ENCODE measurements at places on chromosomes 3 and 15. TPM values are rescaled to one million over a fixed set of nuclear protein-coding genes. Genes with fewer than 3 reads are reported as not detected.

The ITPKA gene
- total RNA-seq: 3.5 TPM

- DNase-seq: no peak
Observed at GRCh38 chr3:182028081-182028480, 316.4 kb downstream of the SOX2 start.

DNA sequence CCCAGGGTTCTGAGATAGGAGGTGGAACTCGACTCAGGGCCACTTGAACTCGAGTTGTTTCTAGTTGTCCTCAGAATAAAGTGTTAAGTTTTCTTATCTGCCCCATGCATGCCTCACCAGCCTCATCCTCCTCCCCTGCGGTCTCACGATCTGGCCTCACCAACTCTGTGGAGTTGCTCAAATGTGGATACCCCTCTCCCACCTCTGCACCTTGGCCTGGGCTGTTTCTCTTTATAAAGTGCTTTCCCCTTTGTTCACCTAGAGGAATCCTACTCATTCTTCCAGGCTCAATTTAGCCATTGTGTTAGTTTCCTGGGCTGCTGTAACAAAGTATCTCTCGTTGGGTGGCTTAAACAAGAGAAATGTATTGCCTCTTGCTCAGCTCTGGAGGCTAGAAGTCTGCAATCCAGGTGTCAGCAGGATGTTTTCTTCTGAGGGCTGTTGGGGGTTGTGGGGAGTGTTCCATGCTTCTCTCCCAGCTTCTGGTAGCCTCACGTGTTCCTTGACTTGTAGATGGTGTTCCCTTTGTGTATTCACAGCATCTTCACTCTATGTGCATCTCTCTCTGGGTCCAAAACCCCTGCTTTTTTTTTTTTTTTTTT lies 100.7 kb downstream of the MEX3B start:
- no peak for DNase-seq

GRCh38 chr3:24548278-24548677 lies 53.6 kb upstream of the THRB start:
- no peak for DNase-seq

The MNS1 gene
- 0.36 TPM for total RNA-seq

DNA sequence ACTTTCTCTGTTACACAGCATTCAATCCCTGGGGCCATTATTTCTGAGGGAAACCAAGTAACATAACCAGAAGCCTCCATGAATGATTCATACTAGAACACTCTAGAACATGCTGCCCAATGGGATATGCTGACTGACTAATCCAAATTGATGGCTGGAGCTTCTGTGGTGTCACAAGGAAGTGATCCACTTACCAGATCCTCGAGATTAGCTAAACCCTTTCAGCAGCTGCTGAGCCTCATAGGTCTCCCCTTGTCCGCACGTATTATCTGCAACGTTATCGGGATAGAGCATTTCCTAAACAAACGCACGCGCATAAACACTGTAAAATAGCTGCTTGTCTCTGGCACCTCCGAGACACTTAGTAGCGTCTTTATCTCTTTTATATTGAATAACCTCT lies 61.2 kb upstream of the PROK2 start:
- DNase-seq: no peak

The UCN2 gene
- not detected for total RNA-seq

The ACTC1 gene
- total RNA-seq: not detected

The ACTRT3 gene
- total RNA-seq: 1.0 TPM

DNA sequence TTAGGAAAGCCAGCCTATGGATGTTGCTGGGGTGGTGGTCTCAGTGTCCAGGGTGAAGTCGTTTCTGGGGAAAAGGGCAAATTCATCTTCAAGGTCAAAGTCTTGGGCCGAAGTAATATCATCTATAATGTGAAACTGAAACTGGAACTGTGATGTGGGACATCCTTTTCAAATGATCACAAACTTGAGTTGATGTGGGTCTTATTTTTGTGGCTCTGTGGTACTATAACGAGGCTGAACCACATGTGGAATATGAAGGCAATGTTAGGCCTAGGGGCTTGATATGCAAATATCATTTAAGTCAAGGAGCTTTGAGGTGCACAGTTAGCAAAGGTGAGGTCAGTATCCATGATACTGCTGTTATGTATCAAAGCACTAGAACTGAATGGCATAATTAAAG lies 1.5 kb upstream of the CD200R1L start:
- no peak for DNase-seq

The TMF1 gene
- 42.1 TPM for total RNA-seq

The ARID3B gene
- 28.6 TPM for total RNA-seq

GRCh38 chr3:124697302-124697701 lies 33.0 kb upstream of the UMPS start:
- no peak for DNase-seq

DNA sequence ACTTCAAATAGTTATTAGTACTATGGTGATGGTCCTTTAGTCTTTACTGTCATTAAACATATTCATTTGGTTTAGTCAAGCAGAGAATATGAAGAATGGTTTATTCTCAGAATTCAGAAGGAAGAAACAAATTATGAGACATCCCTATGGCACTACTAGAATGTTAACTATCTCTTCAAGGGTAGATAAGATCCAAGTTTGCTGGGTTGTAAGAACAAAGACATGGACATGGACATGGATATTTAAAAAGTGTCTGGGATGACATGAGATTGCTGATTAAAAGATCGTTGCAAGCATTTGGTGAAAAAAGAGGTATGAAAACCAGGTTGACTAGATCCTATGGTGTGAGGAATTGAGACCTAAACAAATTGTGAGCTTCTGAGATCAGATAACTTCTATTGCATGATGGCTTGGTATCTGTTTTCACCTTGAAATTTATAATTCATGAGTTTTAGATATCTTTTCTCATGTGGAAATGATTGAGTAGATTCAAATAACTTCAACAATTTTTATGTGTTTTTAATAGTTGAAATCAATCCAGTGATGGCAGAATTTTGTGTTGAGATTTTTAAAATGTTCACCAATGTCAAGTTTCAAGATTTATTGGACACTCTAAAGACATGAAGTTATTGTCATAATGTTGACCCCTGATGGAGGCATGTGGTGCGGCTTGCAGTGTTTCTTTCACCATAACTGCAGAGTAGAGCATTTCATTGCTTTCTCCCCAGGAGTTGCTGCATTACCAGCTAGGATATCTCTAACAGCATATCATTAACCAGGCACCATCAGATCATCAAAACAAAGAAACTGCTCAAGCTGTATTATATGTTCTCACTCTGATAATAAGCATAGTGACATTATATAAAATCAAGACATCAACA lies 72.6 kb downstream of the NAALADL2 start:
- no peak for DNase-seq

DNA sequence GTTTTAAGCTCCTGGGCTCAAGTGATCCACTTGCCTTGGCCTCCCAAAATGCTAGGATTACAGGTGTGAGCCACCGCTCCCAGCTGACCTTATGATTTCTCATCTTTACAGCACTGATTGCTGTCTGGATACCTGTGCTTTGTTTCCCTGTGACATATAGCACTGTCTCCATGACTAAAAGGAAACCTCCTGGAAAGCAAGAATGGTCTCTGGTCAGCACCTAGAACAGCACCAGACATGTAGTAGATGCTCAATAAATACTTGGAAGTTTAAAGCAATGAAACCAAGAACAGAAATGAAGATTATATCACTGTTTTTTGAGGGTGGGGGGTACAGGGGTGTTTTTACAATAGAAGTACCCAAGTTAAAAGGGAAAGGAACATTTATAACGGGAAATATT lies 156.8 kb upstream of the ADAMTS9 start:
- DNase-seq: no peak

The PTH1R gene
- total RNA-seq: not detected

- no peak for DNase-seq
Observed at GRCh38 chr3:179837374-179837773, 184.5 kb downstream of the USP13 start.

- no peak for DNase-seq
Observed at GRCh38 chr3:15553749-15554148, 32.2 kb upstream of the COLQ start.

The PLCH1 gene
- total RNA-seq: 0.12 TPM

The ZNF860 gene
- 0.19 TPM for total RNA-seq

The HTR3E gene
- not detected for total RNA-seq

The DLL4 gene
- total RNA-seq: not detected

The HHLA2 gene
- 0.86 TPM for total RNA-seq

The C3orf22 gene
- total RNA-seq: not detected

DNA sequence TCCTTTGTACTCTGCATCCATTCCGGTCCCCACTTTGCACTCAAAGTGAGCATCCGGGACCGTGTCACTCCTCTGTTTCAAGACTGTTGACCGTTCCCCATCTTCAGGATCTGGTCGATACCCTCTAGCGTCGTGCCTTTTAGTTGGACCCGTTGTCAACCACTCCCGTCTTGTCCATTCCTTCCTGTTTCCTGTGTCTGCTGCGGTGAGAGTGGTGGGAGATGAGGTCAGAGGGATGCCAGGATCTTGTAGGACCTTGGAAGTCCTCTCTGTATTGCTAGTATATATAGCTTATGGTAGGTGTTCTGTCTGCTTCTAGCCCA lies 624 bp downstream of the BRK1 start:
- no peak for DNase-seq

The STX19 gene
- total RNA-seq: not detected

- no peak for DNase-seq
Observed at GRCh38 chr15:64222573-64223366, 59.9 kb upstream of the PPIB start.

- no peak for DNase-seq
Observed at GRCh38 chr3:66661628-66662027, 160.8 kb upstream of the LRIG1 start.

DNA sequence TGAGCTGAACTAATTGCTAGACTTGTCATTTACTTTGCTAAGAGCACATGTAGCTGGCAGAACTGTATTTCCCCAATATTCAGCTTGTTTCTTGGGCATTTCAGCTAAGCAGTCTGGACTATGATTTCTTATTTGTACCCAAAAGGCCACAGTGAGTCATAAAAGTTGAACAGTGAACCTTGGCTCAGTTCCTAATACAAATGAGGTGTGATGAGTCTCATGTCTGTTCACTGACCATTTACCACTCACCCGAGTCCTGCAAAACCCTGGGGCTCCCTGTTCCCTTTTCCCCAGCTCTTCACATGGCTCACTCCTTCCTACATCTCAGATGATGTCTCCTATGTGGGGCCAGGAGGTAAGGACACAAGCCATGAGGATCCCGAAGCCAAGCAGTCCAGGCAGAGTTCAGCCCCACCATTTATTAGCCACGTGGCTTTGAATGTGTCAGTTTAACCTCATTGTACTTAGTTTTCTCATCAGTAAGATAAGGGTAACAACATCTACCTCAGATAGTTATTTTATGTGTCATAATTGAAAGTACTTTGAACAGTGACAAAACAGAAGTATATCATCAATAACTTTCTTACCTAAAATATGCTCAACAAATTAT lies 239.3 kb downstream of the IL5RA start:
- DNase-seq: no peak

GRCh38 chr3:45021524-45022297 lies 4.4 kb upstream of the CLEC3B start:
- DNase-seq: no peak

- peak; percentile 13 for DNase-seq
Observed at GRCh38 chr15:34795267-34796081, at the start of gene ACTC1. TSS of gene ACTC1 (minus strand) at chr15:34795549. CDS start at chr15:34794808, 741 bp downstream.

- no peak for DNase-seq
Observed at GRCh38 chr3:132456571-132456970, 39.3 kb downstream of the DNAJC13 start.

DNA sequence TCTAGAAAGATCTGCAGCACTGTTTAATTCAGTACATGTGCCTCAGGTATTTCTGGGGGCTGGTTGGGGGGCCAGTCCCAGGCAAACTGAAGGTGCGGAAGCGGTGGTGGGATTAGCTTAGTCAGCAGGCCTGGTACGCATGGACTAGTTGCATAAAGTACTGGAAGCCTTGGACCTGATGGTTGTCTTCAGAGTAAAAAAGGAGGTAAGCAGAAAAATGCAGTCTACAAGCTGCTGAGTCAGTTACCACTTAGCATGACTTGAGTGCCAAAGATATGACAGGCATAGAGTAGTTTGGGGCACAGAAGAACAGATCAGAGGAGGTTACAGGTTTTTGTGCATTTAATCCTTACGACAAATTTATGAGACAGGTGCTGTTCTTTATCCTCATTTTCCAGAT lies 19.9 kb upstream of the GOLGA8J start:
- no peak for DNase-seq

DNA sequence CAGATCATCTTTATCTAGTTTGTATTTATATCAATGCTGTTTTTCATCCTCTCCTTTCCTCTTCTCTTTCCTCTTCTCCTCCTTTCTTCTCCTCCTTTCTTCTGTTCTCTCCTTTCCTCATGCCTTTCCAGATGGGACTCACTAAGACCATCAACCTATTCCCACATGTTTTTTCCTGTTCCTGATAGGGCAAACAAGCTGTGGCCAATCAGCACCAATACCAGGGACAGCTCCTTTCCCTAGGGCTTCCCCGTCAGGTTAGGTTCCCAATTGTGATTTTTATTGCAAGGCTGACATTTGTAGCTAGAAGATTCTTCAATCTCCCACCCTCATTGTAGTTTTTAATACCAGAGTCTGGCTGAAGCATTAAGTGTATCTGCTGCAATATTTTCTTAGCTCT lies 76.3 kb upstream of the COL8A1 start:
- no peak for DNase-seq

DNA sequence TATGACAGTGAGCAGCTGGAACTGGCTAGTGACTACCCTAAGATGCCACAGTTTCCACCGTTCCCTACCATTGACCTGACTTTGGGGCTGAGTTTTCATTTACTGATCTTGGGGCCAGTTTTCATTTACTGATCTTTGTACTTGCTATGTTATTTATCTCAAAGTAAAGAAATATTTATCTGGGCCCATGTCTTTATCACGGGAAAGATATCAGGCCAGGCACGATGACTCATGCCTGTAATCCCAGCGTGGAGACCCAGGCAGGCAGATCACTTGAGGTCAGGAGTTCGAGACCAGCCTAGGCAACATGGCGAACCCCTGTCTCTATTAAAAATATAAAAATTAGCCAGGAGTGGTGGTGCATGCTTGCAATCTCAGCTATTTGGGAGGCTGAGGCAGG lies 83.5 kb downstream of the EOMES start:
- no peak for DNase-seq

The CEMIP gene
- total RNA-seq: 0.07 TPM

The TNFAIP8L3 gene
- not detected for total RNA-seq

The GRAMD2A gene
- total RNA-seq: not detected

DNA sequence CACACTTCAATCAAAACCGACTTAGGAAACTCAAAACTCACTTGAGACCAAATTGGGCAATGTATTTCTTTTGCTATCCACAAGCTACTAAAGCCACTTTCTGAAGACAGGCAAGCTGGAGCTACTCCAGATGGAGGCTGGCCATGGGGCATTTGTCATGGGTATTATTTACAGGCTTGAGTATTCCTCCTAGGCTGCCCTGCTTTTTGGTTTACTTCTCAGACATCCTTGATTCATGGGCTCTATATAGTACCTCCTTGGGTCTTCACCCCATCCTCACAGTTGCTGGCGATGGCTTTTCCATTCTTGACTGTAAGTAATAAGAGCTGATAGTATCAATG lies 18.6 kb upstream of the SYNM start:
- no peak for DNase-seq

DNA sequence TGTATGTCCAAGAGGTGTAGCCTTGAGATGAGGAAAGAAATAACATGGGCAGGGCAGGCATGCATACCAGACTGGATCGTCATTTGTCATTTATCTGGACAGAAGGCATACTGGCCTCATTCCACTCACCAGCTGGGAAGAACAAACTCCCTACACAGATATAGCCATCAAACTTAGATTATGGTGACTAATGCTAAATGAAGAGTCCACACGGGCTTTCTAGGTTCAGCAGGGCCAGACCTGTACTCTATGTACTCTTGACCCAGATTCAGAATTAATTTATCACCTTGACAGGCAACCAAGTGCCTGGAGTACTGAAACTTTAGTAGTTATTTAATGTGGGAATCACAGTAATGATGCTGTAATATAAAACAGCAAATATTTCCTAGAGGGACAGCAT lies 164.3 kb upstream of the IL12A start:
- no peak for DNase-seq
